ENCODE measurements at places on chromosomes 2 and 18. TPM values are rescaled to one million over a fixed set of nuclear protein-coding genes. Genes with fewer than 3 reads are reported as not detected.
A peak's percentile ranks its signal among the peaks of the same experiment; 100 is the strongest.

- H3K27me3 ChIP-seq = no peaks in the 10 kb centered on the region
- H3K4me1 ChIP-seq = peaks cover 23% of the 10 kb centered on the region
- DNase-seq = peak; percentile 69
- peak within 1 kb of the TSS; percentile 71 for H3K4me3 ChIP-seq
- H3K27ac ChIP-seq = peak within 1 kb of the TSS; percentile 63
- H3K36me3 ChIP-seq = no peaks in the 10 kb centered on the region
Observed at GRCh38 chr2:37344453-37345361, at the start of gene QPCT. Gene QPCT, plus strand, starts transcription at chr2:37344630. Its CDS starts 102 bp downstream, at chr2:37344732.

- H3K4me3 ChIP-seq = no peak overlapping the region
- H3K4me1 ChIP-seq = no peaks in the 10 kb centered on the region
- no peak overlapping the region for H3K27ac ChIP-seq
- peaks cover 16% of the 10 kb centered on the region for H3K36me3 ChIP-seq
- DNase-seq = no peak
Observed at GRCh38 chr18:62152844-62153243, 34.0 kb downstream of the PIGN start.

Gene TCF23
- 1.2 TPM for total RNA-seq

DNA sequence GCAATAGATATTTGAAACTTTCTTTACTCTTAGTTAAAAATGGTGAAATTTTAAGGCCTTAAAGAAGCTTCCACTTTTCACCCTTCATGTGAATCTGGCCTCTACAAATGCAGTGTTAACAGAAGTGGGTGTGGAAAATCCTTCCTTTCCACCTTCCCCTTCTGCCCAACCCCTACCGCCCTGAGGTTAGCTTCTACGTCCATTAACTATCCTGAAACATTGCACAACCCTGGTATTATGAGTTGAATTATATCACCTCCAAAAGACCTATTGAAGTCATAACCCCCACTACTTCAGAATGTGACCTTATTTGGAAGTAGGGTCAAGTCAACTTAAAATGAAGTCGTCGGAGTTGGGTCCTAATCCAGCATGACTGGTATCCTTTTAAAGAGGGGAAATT is 80.8 kb upstream of the ACSL3 start:
- H3K27me3 ChIP-seq = no peaks in the 10 kb centered on the region
- DNase-seq = no peak
- H3K27ac ChIP-seq = no peak overlapping the region
- H3K4me1 ChIP-seq = no peaks in the 10 kb centered on the region
- H3K36me3 ChIP-seq = no peaks in the 10 kb centered on the region
- no peak overlapping the region for H3K4me3 ChIP-seq

- DNase-seq = no peak
- no peaks in the 10 kb centered on the region for H3K27me3 ChIP-seq
- no peak overlapping the region for H3K4me3 ChIP-seq
- H3K4me1 ChIP-seq = no peaks in the 10 kb centered on the region
Observed at GRCh38 chr2:179671043-179671981, 190.1 kb downstream of the ZNF385B start.

DNA sequence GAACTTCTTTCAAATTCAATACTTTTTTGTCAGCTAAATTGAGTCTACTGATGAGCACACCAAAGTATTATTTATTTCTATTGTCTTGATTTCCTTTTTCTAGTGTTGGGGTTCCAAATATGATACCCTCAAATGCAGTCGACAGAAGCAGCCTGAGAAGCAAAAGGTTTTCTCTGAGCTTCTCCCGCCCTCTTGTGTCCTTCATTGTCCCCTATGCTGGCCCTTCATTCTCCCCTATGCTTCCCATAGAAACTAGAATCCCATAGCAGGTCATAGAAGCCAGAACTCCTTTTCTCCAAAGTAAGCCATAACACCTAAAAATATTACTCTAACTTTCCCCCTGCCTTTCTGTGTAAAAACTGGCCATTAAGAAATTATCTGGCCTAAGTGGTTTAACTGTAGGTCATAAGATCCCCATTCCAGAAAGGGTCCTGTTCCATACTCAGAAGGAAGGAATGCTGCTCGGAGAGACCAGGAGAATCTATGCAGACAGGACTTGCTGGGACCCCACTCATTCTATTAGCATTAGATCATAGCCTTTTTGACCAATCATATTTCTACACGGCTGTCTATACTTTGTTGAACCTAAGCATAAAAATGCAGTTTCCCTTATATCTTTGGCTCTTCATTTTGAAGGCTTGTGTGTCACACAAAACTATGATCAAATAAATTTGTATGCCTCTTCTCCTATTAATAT is 764.6 kb upstream of the PKDCC start:
- no peaks in the 10 kb centered on the region for H3K4me1 ChIP-seq
- H3K4me3 ChIP-seq = no peak overlapping the region
- DNase-seq = no peak
- H3K27me3 ChIP-seq = no peaks in the 10 kb centered on the region
- H3K27ac ChIP-seq = no peak overlapping the region

DNA sequence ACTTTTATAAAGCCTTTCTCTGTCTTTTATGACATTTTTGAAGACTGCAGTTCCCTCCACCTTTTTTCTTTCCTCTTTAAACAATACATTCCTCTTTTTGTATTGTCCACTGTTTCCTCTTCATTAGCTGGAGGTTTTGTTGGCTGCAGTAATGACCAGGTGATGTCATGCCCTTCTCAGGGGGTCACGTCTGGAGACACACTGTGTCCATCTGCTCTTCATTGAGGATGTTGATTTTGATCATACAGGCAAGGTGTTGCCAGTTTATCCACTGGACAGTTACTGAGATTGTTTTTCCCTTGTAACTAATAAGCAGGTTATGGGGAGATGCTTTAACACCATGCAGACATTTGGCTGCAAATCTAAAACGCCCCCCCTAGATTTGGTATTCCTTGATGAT is 19.8 kb downstream of the ZNF407 start:
- H3K4me1 ChIP-seq = no peaks in the 10 kb centered on the region
- no peak for DNase-seq
- no peaks in the 10 kb centered on the region for H3K27me3 ChIP-seq
- H3K27ac ChIP-seq = no peak overlapping the region

Gene CTAGE1
- total RNA-seq = not detected

Gene SLC23A3
- total RNA-seq = 3.4 TPM

Gene ZNF396
- 4.4 TPM for total RNA-seq

Gene LCT
- total RNA-seq = not detected

- no peaks in the 10 kb centered on the region for H3K27me3 ChIP-seq
- no peak for DNase-seq
- H3K4me3 ChIP-seq = no peak overlapping the region
- no peak overlapping the region for H3K27ac ChIP-seq
- no peaks in the 10 kb centered on the region for H3K4me1 ChIP-seq
- H3K36me3 ChIP-seq = no peaks in the 10 kb centered on the region
Observed at GRCh38 chr18:53566626-53567025, 657.8 kb downstream of the MBD2 start.

Gene FASTKD1
- 38.3 TPM for total RNA-seq

Gene GNLY
- total RNA-seq = 21.5 TPM

- no peaks in the 10 kb centered on the region for H3K27me3 ChIP-seq
- no peaks in the 10 kb centered on the region for H3K36me3 ChIP-seq
- DNase-seq = peak; percentile 64
- no peaks in the 10 kb centered on the region for H3K4me1 ChIP-seq
- H3K27ac ChIP-seq = no peak overlapping the region
Observed at GRCh38 chr2:117523267-117523666, 291.2 kb upstream of the DDX18 start.

- H3K36me3 ChIP-seq = no peaks in the 10 kb centered on the region
- no peak overlapping the region for H3K4me3 ChIP-seq
Observed at GRCh38 chr2:24877067-24877466, 43.0 kb downstream of the ADCY3 start.

- H3K36me3 ChIP-seq = no peaks in the 10 kb centered on the region
- H3K4me1 ChIP-seq = no peaks in the 10 kb centered on the region
- H3K27ac ChIP-seq = no peak overlapping the region
Observed at GRCh38 chr18:58776084-58776483, 88.6 kb upstream of the ZNF532 start.

GRCh38 chr2:154338352-154338967 is 360.0 kb upstream of the KCNJ3 start:
- no peak overlapping the region for H3K4me3 ChIP-seq
- no peaks in the 10 kb centered on the region for H3K27me3 ChIP-seq
- DNase-seq = no peak

DNA sequence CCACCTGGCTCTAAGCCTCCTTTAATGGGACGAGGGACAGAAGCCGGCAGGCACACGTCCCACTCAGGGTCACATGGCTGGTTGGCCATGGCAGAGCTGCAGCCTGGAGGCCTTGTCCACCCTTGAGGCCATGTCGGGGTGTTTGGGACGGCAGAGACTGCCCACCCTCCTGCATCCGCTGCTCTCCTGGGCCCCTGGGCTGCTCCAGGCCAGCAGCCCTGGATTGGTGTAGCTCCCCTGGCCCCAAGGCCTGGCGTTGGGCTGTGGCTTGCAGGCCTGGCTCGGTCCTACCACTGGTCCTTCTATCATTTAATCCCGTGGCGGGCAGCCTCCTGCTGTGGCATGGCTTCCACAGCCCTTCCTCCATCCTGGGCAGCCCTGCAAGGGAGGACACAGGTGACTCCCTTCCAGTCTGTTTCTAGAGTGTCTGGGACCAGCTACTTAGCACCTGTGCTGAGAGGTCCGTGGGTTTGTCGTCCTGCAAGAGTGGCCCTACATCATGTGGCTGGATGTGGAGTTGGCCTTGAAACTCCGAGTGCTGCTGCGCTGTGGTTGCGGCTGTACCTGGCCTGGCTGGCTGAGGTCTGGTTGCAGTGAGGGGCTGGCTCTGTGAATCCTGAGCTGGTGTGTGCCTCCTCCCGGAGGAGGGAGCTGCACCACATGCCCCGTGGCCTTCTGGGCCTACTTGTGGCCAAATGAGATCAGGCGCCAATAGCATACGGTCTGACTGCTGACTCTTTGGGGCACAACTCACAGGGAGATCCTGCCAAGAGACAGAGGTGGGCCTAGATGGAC is 67.3 kb downstream of the SH3RF3 start:
- H3K36me3 ChIP-seq = no peaks in the 10 kb centered on the region
- H3K4me3 ChIP-seq = no peak overlapping the region
- H3K4me1 ChIP-seq = peaks cover 21% of the 10 kb centered on the region
- no peak for DNase-seq
- no peak overlapping the region for H3K27ac ChIP-seq
- H3K27me3 ChIP-seq = no peaks in the 10 kb centered on the region

Gene IL1RL2
- total RNA-seq = not detected

- no peaks in the 10 kb centered on the region for H3K4me1 ChIP-seq
- H3K4me3 ChIP-seq = no peak overlapping the region
- no peaks in the 10 kb centered on the region for H3K27me3 ChIP-seq
- no peaks in the 10 kb centered on the region for H3K36me3 ChIP-seq
- H3K27ac ChIP-seq = no peak overlapping the region
- DNase-seq = no peak
Observed at GRCh38 chr18:60895181-60895580, 438.0 kb upstream of the CDH20 start.

DNA sequence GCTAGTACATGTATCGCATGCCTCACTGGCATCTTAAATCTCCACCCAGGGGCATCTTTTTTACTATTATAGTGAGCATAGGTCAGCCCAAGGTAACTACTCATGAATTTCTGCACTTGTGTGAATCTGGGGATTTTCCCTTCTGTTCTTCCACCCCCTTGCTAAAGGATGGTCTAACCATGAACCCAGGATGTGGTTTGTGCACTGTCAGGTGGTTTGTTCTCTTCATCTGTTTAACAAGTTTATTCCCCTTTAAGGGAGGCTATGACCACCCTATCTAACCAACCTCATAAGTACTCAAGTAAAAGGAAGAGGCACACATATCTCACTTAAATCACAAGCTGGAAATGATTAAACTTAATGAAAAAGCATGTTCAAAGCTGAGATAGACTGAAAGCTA is 243.0 kb downstream of the RPRM start:
- no peak overlapping the region for H3K27ac ChIP-seq
- no peaks in the 10 kb centered on the region for H3K27me3 ChIP-seq
- no peaks in the 10 kb centered on the region for H3K4me1 ChIP-seq
